ENCODE measurements at places on chromosomes 16 and 17.

GRCh38 chr17:47981462-47981861 lies 10.5 kb downstream of the CDK5RAP3 start:
- no peak for DNase-seq

- DNase-seq = no peak
Measured at GRCh38 chr16:47965439-47965838, 190.4 kb downstream of the ABCC12 start.

GRCh38 chr17:20116683-20117309 lies 107.6 kb downstream of the SPECC1 start:
- no peak for DNase-seq

- no peak for DNase-seq
Measured at GRCh38 chr17:4534928-4535666, 20.1 kb downstream of the MYBBP1A start.

- no peak for DNase-seq
Measured at GRCh38 chr17:31559584-31560501, 168.4 kb downstream of the RAB11FIP4 start.

GRCh38 chr17:57861790-57862693 lies 12.2 kb upstream of the MRPS23 start:
- peak; percentile 74 for DNase-seq

- DNase-seq = no peak
Measured at GRCh38 chr17:74920642-74921025, 2.4 kb downstream of the USH1G start.

GRCh38 chr16:4933433-4933832 lies 3.5 kb downstream of the PPL start:
- DNase-seq = no peak

DNA sequence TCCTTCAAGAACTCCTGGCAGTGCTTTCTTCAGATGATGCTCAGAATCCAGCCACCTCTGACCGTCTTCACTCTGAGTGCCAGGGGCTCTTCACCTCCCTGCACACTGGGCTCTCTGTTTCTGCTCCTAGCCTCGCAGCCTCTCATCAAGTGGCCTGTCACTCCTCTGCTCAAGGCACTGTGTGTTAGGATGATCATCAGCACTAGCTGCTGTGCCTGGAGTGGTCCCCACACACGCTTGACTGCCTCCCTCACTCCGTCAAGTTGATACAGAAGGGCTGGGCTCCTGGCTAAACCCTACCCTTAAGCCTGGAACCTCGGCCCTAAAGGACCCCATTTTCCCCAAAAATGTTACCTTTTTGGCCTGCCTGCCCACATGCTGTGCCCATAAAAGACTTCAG lies 15.6 kb downstream of the KRT9 start:
- DNase-seq = no peak

DNA sequence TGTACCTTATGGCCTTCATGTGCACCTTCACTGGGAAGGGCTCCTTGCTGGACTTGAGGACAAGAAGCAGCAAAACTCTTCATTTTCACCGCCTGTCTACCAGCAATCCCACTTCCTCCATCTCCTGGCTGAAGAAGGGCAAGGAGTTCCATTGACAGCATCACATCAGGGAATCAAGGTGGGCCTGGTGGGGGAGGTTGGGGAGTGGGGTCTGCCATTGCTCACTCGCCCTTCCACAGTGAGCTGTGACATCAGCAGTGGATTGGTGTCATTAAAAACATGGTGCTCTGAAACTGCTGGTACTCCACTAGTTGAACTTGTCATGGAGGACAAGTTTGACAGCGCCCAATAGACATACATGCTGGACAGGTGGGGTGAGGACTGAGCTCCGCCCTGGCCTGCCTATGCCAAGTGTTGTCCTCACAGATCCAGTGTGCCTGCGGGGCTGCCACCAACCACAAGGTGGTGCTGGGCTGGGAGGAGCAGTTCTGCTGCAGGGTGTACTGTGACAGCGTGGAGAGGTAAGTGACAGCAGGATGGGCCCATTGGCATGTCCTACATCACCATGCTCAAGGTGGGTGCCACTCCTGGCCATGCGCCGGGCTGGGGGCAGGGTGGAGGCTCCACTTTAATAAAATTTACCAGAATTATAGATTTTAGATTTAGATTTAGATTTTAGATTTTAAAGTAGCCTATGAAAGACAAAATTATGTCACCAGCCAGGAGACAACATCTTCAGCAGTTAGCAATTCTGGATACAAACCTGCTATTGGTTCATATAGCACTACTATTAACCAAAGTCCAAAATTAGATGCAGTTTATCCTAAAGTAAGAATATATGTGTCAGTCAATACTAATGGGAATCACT lies 1729.1 kb downstream of the TP53TG3F start:
- DNase-seq = no peak

- DNase-seq = no peak
Measured at GRCh38 chr17:76461765-76462555, 5.4 kb upstream of the AANAT start.

DNA sequence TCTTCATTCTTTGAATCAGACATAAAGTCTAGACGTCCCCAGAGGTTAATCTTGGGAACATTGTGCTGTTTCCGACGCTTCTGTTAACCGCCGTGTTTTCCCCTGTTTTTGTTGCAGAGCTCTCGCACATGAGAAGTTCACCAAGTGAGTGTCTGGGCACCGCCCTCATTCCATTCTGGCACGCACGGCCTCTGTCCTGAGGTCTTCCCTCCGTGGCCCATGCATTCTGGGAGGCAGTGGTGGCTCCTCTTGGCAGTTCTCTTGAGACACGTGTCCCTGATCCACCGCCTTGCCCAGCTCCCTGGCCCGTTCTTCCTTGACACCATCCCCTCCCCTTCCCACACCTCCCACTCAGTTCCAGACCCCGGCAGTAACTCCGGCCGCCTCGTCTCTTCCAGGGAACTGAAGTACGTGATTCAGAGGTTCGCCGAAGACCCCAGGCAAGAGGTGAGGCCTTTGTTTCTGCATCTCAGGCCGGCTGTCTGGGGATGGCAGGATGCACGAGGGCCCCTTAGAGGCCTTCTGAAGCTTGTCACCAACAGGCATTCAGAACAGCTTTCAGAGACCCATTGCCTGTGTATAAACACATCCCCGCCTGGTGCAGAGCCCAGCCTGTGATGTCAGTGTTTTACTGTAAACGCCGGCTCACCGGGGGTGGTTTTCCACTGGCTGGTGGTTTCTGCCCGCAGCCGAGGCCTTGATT lies 85.9 kb upstream of the PLCG2 start:
- DNase-seq = no peak

DNA sequence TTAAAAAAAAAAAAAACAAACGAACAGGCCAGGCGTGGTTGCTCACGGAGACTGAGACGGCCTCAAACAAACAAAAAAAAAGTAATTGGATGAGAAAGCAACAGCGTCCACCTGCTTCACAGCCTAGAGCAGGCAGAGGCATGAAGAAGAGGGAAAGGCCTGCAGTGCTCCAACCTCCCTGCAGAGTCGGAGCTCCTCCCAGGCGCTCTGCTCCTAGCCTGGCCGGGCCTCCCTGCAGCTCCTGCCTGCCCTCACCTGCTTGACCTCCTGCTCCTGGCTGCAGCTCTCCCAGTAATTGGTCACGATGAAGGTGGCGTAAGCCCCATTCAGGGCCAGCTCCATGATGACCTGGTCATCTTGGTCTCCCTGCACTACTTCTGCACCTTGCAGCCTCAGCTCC lies 5.5 kb downstream of the NMRAL1 start:
- DNase-seq = no peak

DNA sequence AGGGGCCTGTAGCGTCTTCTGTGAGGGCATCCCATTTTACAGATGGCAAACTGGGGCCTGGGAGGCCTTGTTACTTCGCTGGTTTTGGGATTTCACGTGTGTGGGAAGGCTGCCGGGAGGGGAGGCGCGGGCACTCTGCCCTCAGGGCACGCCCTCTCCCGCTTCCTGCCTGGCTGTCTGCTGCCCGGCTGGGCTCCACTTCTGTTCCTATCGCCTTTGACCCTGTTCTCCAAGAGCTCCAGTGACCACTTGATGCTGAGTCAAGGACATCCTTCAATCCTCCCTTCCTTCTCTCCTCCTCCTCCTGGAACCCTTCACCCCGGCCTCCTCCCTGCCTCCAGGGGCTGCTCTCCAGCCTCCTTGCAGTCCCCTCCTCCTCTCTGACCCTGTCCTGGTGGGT lies 16.0 kb downstream of the SPNS3 start:
- no peak for DNase-seq

GRCh38 chr17:64531955-64532371 lies 25.2 kb downstream of the CEP95 start:
- DNase-seq = no peak

GRCh38 chr16:12149971-12150370 lies 173.4 kb downstream of the SNX29 start:
- no peak for DNase-seq

DNA sequence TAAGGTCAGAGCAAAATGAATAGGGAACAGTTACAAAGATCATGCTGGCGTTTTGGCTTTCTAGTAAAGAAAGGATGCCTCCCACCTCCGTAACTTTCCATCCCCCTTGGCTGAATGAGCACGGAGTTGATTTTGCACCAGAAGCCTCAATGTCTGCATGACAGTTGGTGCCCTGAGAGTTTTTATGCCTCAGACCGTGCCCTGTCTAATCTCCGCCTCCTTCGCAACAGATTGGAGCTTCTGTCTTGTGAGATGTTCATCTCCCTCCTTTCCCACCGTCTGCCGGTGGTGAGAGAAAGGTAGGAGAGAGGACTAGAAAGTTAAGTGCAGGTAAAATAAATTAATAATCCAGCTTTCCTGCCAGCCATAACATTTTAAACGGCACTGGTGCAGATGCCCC lies 1.9 kb downstream of the HS3ST4 start:
- DNase-seq = no peak

GRCh38 chr17:80663781-80664206 lies 119.2 kb downstream of the RPTOR start:
- DNase-seq = no peak

- no peak for DNase-seq
Measured at GRCh38 chr17:1183171-1183873, 3.5 kb upstream of the ABR start.

DNA sequence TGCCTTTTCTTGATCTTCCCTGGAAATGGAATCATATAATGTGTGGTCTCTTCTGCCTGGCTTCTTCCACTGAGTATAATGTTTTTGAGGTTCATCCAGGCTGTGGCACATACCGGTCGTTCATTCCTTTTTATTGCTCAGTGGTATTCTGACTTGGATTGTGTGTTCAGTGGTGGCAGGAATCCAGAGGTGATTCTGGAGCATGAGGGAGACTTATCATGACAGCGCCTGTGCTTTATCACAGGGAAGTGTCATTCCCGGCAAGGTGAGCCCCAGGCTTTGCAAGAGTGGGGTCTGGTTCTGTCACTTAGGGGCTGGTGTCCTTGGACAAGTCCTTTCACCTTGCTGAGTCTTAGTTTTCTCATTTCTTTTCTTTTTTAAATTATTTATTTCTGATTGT lies 53.0 kb downstream of the IRX3 start:
- DNase-seq = no peak

DNA sequence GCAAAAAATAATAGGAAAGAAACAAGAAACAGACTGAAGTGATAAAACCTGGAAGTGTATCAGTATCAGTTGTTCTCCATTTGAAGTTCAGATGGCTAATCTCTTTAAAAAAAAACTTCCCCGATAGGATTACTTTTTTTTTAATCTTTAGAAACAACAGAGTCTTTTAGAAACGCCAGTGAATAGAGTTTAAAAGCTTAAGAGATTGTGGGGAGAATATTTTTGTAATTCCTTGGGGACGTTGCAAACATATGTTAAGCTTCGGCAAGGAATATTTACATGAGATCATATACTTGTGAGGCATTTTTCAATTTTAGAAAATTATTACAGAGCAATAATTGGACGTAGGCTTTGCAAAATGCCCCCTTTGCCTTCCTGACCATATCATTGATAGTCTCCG lies 13.2 kb downstream of the MAF start:
- no peak for DNase-seq

DNA sequence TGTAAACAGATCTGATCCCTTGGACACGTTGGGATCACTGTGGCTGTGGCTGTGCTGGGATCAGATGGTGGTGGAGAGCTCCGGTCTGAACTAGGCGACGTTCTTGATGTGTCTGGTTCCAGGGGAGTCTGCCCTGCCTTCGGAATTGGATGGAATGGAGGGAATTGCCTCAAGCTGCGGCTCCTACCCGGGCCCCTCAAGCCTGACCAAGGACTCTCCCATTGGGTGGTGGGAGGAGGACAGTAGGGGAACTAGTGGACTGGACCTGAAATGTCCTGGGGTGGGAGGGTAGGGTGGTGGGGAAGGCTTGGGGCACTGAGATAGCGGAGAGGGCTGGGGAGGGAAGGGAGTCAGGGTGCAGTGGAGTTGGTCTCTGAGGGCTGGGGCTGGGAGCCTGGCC lies 3.2 kb upstream of the UBALD1 start:
- DNase-seq = no peak

GRCh38 chr16:72995151-72995881 lies 52.6 kb downstream of the ZFHX3 start:
- DNase-seq = no peak

- DNase-seq = no peak
Measured at GRCh38 chr17:6475411-6475810, 31.2 kb downstream of the PIMREG start.

GRCh38 chr17:79988185-79988971 lies 47.3 kb downstream of the TBC1D16 start:
- no peak for DNase-seq

- DNase-seq = no peak
Measured at GRCh38 chr16:61676740-61677139, 359.5 kb downstream of the CDH8 start.

DNA sequence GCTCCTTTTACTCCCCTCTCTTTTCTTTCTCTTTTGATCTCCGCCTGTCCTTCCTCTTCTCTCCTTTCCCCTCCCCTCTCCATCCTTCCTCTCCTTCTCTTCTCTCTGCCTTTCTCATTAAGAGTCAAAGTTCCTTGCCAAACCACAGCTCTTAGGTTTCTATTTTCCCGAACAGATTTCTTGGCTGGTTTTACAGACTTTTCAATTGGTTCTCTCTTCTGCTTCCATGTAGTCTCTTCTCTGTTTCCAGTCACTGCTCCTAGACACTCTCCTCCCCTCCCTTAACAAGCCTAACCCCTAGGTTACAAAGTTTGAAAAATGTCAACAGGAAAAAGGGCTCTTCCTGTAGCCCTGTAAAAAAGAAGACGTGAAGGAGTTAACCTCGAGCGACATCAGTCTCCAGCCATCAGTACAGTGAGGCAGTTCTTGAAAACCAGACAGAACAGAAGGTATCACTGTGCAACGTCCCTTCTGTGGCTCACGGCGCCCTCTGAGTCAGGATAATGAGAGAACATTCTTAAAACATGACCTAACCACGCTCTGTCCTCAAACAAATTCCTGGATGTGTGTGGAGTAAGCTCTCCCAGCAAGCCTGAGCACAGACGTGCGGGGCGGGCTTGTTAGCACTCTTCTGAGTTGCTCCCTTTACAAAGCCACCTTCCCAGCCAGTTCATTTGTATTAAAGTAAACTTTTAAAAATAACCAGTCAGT lies 11.6 kb upstream of the MARCHF10 start:
- peak; percentile 79 for DNase-seq

GRCh38 chr17:5526821-5527598 lies 40.6 kb downstream of the MIS12 start:
- peak; percentile 83 for DNase-seq

- DNase-seq = peak; percentile 56
Measured at GRCh38 chr16:87491522-87492290, 1.1 kb downstream of the ZCCHC14 start.

DNA sequence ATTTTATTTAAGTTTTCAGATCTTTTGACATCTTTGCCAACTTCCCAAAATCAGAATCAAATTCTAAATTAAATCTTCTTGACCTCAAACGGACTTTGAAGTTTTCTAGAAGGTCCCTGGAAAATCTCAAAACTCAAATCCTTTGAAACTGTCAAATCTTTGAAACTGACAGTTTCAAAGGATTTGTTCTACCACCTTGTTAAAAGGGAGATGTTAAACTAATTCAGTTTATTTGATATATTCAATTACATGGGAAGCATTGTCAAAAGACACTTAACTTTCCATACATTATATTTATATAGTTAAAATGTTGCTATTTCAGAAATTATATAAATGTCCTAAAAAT lies 3.4 kb upstream of the DPEP1 start:
- no peak for DNase-seq

All from right forelimb (tissue), 1 donor.